Right lung (tissue), 10 donors: ENCODE measurements at places on chromosomes 6 and 20. TPM values are rescaled to one million over a fixed set of nuclear protein-coding genes. Genes with fewer than 3 reads are reported as not detected.

GRCh38 chr6:82511546-82511945 lies 147.9 kb downstream of the TPBG start:
- no peak for DNase-seq

Gene TMEM151B
- polyA plus RNA-seq, result 1.2 TPM

- DNase-seq, result no peak
These were observed 4.7 kb upstream of the SCUBE3 start for GRCh38 chr6:35209081-35209480.

Gene BFSP1
- 4.1 TPM for polyA plus RNA-seq

Gene FAM83C
- polyA plus RNA-seq, result not detected

DNA sequence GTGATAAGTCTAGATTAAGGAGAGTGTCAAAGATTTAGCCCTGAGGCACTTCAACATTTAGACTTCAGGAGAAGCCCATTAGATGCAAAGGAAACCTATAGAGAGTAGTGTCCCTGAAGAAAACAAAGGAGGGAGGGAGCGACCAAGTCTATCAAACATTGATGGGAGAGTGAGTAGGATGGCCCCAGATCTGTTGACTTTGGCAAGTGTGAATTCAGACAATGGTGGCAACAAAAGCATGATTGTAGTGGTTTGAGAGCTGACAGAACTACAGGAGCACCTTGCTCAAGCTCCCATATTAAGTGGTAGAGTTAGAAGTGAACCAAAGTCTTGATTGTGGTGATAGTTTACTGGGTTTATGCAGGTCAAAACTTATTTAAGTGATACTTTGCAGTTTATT lies 979 bp upstream of the ABCF1 start:
- no peak for DNase-seq
